Cortex of kidney (tissue), 1 donor: ENCODE measurements at places on chromosomes 6 and 20.

DNA sequence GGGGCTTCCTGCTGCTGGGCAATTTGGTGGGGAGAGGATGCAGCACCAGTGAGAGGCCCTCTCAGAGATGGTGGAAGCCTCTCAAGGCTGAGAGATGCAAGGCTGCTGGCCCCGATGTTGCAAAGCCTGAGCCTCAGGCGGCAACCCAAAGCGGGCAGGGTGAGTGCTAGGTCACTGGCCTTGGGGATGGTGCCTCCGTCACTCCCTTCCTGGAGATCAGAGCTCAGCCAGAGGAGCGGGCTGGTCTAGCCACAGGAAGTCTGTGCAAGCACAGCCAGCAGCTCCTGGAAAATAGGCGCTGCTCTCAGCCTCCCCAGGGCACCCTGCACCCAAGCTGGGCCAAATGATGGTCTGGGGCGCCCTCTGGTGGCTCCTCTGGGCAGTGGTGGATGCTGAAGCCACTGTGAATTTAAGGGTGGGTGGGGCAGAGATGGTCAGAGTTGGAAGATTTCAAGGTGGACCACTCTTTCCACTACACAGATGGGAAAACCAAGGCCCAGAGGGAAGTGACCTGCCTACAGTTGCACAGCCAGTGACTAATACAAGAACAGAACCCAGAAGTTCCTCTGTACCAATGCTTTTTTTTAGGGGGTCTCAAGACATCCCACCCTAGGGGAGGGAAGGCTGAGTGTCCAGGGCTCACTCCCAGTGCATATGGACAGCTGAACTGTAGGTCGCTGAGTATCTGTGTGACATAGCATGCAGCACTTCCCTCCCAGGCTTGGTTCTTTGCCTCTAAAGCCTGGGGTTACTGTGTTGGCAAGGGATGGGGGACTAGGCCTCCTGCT lies 20.8 kb downstream of the C20orf203 start:
- DNase-seq = peak; percentile 16

- DNase-seq = no peak
These were observed 45.4 kb downstream of the PRND start for GRCh38 chr20:4767084-4767483.

GRCh38 chr6:32190911-32191677 lies 1.1 kb upstream of the PBX2 start:
- DNase-seq = no peak

- no peak for DNase-seq
These were observed 78.3 kb downstream of the MAFB start for GRCh38 chr20:40610730-40611129.

DNA sequence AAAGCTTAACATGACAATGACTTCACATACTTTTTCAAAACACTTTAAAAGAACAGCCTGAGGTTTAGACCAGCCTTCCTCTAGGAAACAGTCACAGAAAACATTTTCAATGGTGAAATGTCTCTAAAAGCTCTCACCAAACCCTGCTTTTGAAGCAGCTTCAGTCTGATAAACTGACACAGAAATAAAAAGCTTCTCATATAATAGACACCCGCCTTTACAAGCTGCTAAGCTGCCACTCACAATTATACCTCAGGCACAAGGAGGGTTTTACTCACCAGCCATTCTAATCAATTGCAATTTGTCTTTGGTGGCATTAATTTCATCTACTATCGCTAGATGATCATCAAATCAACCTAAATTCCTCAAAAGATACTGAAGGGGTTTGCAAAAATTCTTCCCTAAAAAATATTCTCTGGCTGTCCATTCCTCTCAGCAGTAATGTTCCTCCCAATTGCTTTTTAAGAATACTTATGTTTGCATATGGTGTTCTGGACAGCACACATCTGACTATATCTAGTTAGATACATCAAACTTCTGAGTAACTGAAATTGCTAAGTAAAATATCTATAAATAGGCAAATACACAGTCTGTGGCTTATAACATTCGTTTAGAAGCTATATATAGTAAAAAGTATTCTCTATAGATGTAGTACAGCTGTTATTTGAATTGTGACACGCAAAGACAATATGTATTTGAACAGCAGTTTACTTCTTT lies 29.4 kb downstream of the KIF13A start:
- DNase-seq = no peak

DNA sequence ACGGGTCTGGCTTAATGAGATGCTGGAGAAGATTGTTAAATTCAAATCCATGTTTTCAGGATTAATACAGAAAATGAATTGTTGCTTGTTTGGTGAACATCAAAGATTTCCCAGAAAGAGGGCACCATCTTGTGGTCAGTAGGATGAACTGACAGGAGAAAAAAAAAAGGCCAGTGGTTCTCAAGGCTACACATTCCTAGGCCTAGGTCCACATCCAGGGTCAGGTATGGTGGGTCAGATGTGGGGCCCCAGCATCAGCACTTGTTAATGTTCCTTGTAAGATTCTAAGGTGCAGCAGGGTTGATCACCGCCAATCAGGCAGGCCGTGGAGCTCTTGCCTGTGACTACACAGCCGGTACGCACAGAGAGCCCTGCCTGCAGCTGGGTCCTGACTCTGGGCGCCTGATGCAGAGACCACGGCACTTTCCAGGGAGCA lies 34.0 kb upstream of the FOXO3 start:
- DNase-seq = no peak

DNA sequence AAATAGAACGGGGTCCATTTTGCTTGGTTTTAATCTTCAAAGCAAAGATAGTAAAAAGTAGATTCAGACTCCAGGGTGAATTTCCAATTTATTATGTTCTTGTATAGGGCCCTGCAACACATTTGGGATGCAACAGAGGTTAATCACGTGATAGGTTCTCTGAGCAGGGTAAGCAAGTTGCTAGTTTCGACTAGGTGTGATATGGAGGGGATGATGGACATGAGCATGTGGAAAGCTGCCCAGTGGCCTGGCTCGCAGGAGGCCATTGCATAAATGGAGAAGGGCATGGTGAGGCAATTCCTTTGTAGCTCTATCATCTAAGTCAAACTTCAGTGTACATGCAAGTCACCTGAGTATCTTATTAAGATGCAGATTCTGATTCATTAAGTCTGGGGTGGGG lies 17.7 kb upstream of the ADGRF4 start:
- DNase-seq = no peak

GRCh38 chr6:147768969-147769368 lies 260.5 kb downstream of the SAMD5 start:
- no peak for DNase-seq

DNA sequence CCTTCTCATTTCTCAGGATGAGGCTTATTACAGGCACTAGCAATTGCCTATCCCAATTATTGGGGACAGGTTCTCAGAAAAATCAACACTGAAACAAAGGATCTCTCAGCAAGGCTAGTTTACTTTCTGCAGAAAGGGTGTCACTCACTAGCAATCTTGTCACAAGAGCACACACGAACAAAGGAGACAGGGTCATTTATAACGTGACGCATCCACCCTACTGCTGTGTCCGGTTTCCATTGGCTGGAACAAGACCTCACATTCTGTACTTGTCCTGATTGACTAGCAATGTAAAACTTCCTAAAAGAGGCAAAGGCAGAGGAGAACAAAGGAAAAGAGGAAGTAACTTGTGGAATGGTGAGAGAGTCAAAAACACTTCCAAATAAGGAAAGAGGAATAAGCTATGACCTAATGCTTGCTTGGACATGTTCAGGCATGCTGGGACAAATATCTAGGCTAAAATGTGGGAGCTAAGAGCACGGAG lies 160.2 kb upstream of the STXBP5 start:
- no peak for DNase-seq

DNA sequence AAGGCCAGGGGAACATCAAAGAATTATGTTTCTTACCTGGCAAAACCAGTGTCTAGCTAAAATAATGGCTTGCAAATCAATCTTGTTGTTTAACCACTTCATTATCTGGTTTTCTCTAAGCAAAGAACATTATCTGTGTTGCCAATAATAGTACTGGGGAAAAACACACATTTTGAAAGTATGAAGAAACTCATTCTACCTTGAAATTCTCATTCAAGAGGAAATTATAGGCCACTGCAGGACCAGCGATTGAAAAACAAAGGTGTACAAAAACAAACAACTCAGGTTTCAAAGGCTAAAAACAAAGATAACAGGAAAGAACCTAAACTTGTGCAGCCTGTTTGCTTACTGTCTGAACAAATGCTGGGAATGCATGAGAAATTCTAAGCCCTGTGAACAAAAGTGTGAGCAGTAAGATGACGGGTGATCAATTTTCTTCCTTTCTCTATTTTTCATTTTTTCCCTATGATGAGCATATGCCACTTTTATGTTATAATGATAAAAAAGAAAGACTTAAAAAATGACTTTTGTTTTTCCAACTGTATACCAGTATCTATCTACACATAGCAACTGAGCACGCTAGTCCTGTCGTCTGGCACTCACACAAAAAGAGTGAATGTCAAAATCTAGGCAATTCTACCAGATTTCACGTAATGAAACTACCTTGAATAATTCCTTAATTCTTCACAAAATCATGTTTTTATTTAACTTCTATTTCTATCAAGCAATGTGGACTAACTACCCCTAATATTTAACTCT lies 117.9 kb downstream of the SGK1 start:
- DNase-seq = no peak

DNA sequence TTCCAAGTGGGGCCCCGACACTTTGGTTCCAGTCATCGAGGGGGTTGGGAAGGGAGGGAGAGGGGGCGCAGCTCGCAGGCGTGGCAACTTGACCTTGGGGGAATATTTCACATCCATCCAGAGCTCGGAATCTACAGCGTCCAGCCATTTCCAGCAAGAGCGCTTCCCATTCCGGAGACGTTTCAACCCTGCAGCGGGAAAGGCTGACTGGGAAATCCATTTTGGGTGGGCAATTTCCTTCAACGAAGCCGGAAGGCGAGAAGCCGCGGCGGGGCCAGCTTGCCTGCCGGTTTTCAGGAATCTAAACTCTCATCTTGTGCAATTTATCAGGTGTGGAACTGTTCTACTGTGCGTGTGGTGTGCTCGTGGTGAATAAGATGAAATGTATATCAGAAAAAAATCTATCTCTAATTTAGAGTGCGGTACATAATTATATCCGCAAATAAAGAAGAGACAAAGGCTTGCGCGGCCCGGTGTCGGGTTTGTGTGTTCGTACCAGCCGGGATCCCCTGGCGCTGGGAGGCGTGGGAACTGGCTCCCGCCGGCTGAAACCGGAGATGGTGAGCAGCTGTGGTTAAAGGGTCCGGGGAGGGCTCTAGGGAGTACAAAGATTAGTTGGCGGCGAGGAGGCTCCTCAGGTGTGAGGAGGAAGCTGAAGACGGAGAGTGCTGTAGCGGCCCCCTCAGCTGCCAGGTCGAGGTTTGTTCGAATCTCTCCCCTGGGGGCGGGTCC lies 4.8 kb downstream of the SLC32A1 start:
- no peak for DNase-seq

DNA sequence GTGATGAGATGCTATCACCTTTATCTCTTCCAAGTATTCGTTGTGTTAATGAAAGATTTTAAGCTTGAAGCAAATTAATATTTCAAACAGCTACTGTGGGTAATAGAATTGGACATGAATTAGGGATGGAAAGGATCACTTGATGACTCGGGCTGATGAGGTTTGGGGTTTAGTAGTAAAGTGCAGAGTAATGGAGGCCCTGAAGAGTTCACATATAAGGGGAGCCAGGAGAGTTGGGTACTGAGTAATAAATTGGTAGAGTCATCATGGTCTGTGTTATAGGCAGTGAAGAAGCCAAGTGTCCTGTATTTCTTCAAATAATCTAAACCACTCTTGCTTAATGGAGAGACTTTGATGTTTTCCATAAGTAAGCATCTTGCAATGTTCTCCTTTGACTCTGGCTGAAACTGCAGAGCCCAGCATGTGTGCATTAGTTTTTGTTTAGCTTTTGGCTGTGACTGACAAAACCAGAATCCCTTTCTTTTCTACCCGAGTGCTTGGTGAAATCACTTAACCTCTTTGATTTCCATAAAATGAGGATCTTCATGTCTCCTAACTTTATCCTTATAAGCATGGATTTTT lies 57.6 kb downstream of the L3MBTL3 start:
- DNase-seq = no peak

DNA sequence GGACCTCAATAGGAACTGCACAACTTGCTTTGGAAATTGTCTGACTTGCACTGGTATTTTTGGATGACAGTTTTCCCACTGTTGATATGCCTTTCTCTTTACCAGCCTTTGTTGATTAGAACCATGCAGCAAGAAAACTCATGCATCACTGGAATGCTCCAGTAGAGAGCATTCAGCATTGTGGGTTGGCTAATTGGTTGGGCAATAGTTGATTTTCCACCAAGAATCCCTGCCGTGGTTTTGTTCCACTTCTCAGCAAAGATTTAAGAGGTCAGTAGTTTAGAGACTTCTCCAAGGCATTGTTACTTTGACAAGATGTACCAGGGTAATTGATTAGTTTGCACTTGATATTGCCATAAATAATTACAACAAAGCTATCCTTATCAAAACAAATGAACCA lies 260.0 kb downstream of the DHX35 start:
- no peak for DNase-seq

- no peak for DNase-seq
These were observed 28.3 kb upstream of the FBXO30 start for GRCh38 chr6:145842693-145843546.

DNA sequence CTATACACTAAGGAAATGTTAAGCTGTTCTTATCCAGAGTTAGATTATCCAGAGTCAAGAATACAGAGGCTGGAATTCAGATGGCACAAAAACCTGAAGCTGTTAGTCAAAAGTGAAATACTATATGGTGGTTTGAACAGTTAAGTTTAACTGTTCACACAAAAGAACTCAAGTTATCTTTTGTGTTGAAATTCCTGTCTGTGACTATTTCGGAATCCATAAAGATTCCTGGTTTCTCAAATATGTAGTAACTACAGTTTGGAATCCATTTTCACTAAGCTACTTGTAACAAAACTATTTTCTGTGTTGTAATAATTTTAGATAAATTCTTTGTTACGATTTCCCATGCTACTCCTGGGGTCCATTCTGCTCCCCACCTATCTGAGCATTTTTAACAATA lies 24.5 kb downstream of the FIG4 start:
- DNase-seq = no peak

- no peak for DNase-seq
These were observed 381.7 kb downstream of the BCKDHB start for GRCh38 chr6:80488190-80488589.

- DNase-seq = no peak
These were observed 147.4 kb upstream of the SCGN start for GRCh38 chr6:25504661-25505060.

GRCh38 chr6:496649-497048 lies 105.1 kb downstream of the IRF4 start:
- DNase-seq = no peak
